ENCODE measurements at places on chromosomes 7 and 10.

DNA sequence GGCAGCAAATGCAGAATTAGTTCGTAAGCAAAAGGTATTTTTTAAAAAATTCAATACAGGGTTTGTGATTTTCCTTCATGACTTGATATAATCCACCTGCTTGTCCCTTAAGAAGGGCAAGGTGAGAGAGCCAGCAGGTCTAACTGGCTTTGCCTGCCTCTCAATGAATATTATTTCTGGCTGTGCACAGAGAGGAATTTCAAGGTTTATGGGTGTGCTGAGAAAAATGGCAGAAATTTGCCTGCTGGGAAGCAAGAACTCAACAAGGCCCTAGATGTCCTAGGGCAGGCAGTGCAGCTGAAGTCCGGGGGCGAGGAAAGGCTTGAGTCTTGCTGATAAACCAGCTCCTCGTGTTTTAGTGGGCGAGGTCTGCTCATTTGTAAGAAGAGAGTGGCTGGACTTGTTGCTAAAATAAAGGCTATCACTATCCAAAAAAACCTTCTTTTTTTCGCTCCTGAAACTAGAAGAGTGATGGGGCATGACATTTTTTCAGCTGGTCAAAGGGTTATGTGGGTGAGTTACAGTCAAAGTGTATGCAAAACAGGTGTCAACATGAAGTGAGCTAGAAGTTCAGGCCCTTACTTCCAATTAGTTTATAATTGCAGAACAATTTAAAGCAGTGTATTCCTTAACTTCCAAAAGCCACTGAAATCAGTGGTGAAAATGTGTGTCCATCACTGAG, 385.8 kb upstream of the KLF6 start:
- no peak for DNase-seq

DNA sequence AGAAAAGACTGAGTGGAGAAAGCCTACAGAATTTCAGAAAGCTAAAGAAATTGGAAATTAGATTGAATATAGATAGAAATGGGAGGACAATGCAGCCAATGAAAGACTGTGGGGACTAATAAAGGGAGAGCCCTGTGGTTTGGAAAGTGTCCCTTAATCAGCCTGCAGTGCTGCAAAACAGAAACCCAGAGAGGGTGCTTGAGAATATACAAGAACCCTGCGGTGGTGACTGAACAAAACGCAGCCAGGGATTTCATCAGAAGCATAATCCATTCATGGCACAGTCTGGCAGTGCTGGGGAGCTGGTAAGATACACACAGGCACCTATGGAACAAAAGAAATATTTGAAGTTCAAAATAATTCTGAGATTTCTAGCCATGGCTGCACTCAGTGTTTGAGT, 19.1 kb downstream of the CEP41 start:
- DNase-seq = no peak

DNA sequence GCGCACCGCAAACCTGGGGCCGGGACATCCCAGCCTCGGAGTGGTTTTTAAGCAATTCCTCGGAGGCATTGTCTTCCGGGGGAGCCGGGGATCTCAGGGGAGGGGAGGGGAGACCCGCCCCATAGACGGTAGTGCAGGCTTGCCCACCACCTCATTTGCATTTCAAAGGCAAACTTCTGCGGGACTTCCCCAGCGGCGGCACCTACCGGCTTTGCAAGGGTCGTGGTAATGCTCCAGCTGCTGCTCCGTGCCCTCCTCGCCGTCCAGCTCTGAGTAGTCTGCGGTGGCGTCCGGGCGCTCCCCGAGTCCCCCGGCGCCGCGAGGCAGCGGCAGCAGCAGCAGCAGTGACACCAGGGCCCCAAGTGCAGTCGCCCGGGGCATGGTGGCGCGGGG, 425 bp downstream of the TLL2 start:
- no peak for DNase-seq

DNA sequence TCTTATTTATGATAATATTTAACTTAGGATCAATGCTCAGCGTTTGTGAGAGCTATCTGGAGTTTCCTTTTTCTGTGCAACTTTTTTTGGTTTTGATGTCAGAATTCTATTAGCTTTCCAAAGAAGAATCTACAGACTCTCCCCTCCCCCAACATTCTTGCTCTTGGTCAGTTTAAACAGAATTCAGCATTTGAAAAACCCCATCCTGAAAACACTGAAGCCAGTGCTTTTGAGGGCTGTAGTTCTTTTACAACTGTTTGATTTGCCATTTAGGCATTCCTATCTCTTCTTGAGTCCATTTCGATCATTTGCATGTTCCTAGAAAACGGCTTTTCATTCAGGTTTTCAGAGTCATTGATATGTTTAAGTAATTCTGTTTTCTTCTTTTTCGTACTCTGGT, 15.6 kb upstream of the CXCL12 start:
- no peak for DNase-seq

DNA sequence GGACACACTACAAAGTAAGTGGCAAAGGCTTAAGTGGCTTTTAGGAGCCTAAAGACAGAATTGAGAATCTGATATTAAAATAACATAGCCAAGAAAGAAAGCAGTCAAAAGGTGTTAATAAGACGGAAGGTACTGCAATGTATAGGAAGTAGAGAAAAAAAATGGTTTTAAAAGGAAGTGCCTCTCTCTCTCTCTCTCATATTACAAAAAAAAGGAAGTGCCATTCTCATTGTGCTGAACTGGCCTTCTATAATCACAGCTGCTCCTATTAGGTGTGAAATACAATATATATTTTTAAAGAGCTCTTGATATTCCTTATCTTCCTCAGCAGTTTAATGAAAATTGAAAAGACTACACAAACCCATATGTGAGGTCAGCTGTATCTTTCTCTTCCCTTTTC, 199.4 kb upstream of the NPVF start:
- DNase-seq = no peak

- DNase-seq = no peak
Measured at GRCh38 chr7:128353189-128353588, 8.3 kb downstream of the PRRT4 start.

DNA sequence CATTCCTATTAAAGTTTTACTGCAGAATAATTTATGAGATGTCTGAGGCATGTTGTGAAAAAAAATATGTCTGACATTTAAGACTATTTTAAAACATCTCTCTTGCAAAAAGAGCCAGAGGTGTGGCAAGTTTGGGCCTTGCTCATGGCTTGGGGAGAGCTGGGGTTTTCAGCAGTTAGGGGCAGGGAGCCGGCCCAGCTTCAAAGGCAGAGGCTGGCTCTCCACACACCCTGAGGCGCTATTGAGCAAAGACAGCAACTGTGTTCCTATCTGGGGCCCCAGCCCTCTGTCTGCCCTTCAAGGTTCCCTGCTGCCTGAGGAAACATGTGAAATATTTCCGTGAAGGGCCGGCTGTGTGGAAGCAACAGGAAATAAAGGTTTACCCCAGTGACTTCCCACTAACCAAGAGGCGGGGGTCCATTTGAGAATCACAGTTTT, 94.0 kb downstream of the SORBS1 start:
- no peak for DNase-seq

GRCh38 chr10:88874281-88874680, 5.8 kb upstream of the STAMBPL1 start:
- DNase-seq = no peak

- no peak for DNase-seq
Measured at GRCh38 chr7:11786186-11786585, 45.8 kb downstream of the THSD7A start.

- DNase-seq = no peak
Measured at GRCh38 chr7:115409682-115410433, 488.0 kb downstream of the MDFIC start.

- DNase-seq = no peak
Measured at GRCh38 chr7:86328801-86329433, 314.8 kb upstream of the GRM3 start.

GRCh38 chr10:78717200-78717599, 351.6 kb upstream of the ZMIZ1 start:
- no peak for DNase-seq

- DNase-seq = no peak
Measured at GRCh38 chr10:18786478-18786877, 127.2 kb downstream of the ARL5B start.

DNA sequence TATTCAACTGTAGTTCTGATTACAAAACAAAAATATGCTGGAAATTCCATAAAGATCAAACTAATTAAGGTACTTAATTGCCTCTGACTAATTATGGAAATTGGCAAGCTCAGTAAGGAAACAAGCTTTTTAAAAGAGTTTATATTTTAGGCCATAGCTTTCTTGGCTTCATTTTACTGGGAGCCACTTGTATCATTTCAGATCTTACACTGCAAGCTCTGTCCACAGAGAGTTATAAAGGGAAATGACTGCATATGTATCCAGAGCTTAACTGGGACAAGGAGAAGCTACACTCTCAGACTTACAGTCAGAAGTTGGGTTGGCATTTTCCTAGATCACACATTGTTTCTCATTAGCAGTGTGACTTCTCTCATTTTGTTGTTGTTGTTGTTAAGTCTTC, 92.4 kb downstream of the LRRN3 start:
- no peak for DNase-seq

DNA sequence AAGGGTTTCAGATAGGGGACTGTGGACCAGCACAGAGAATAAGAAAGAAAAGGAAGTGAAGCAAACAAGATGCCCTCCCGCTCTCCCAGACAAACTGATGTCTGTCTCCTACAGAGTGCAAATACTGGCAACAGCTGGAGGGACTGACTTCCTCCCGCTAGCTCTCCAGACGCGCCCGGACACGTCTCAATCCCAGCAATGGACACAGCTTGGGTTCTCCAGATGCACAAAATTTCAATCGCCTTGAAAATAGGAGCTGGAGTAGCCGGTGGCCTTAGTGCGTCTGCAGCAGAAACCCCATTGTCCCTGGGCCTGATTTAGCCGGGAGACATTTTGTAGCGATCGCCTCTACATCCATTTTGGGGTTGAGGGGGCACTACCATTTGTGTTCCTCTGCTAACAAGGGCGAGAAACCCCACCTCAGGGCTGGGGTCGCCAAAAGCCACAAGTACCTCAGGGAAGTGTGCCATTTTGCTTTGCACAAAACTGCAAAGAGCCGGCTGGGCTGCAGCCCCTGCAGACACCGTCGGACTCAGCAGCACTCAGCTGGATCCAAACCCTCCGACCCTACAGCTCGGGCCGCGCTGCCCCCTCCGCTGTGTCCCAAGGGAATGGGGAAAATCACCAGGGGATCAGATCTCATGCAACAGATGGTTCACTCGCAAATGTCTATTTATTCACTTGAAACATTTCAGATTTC, 5.9 kb downstream of the CPA2 start:
- DNase-seq = no peak

DNA sequence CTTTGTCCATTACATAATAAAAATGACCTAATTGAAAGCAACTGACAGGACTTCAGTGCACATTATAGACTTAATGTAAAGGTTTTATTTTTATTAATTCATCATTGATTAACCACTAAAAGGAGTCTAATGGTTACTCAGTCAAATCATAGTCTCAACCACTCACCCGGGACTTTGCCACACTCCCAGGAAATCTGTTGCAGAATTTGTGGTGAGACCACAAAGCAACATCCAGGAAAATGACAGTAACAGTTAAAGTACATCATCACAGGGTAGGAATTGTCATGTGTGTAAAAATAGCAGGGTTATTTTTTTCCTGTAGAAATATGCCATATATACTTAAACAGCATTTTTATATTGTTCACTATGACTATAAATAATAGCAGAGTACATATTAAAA, 6.3 kb upstream of the HGF start:
- no peak for DNase-seq

- no peak for DNase-seq
Measured at GRCh38 chr7:1752771-1753563, 82.9 kb downstream of the ELFN1 start.

DNA sequence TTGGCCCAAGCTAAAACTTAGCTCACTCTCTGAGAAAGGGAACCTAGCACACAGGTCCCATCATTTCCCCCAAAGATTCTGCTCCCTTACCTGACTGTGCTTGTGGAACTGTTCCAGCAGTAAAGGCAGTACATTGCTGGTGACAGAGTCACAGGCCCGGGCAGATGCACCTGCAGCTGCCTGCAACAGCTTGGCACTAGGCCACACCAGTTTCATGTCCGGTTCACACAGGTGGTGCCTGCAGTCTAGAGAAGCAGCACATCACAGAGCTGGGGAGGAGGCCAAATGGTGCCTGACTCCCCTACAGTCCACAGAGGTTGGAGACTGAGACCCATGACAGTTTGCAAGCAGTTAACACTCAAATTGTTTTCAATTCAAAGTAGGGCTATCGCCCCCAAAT, 22.2 kb downstream of the ZDHHC16 start:
- DNase-seq = no peak

DNA sequence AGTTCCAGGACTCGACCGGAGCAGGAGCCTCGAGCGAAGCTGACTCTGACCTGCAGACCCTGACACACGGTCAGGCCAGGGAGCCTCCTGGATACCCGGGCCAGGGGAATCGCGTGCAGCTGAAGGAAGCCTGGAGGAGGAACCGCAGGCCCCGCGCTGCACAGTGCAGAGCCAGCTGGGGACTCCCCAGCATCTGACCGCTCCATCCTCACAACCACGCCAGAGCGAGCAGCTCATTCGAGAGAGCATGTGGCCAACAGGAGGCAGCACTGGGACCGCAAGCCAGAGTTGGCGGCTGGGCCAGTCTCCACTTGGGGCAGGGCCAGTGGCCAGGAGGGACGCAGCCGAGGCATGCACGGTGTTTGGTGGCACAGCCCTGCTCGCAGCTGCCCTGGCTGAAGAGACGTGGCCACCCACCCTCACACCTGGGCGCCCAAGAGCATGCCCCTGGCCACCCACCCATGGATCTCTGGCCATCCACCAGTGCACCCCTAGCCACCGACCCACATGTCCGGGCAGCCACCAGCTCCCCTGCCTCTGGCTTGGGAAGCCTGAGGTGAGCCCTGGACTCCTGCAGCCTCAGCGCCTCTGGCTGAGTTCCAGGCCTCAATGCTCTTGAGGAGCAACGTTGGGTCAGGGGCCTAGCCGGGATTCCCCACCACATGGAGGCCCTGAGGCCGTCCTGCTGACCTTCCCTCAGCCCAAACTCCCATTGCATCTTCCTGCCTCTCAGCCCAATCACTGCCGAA, 213.9 kb downstream of the ELFN1 start:
- no peak for DNase-seq

Measured in stimulated activated CD8-positive, alpha-beta memory T cell treated with anti-CD3 and anti-CD28 coated beads, Interleukin-7, amount 100 ng/mL, for 24 hours (primary cell).